ENCODE measurements at places on chromosomes 2 and 18.

DNA sequence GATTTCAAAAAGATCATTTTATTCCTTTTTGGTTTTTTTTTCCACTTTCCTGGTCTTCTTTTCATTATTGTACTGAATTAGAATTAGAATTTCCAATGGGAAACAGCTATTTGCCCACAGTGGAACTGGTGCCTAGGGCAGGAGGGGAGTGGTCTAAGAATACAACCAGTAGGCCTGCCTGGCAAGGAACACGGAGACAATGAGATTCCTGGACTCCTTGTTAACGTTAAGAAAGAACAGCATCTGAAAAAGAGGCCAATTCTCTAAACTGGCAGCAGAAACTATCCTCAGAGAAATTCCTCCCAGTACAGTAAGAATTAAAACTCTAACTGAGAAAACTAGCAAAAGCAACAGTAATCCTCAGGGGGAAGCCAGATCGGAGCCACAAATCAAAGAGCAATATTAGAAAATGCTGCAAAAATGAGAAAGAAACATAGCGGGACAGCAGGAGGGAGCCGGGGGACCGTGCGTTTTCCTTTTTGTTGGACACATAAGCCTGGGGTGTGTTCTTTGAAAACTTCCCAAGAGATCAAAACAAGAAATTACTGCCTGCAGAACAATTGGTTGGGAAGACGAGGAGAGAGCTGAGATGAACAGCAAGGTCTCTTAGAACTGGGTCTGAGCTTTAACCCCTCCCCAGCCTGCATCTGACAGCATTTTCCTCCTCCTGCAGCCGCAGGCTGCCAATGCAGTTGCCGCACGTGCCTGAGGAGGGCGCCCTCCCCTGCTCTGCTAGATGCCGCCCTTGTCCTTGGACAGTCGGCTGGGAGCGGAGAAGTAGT, 776.0 kb downstream of the TSN start:
- DNase-seq = no peak

GRCh38 chr2:240877460-240878340, 9.1 kb downstream of the AGXT start:
- no peak for DNase-seq

DNA sequence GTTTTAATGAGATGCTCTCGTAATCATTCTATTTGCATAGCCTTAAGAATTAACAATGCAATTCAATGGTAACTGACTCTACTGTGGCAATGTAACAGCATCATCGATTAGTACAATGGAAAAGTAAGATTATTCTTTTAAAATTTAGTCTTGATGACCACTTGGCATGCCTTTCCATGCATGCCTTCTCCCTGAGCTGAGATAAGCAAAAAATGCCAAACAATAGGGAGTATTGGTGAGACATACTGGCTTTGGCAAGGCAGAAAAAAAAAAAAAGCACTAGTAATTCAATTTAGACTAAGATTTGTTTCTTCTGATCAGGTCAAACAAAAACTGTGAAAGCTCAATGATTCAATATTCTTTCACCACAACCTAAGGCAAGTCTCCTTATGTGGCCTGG, 110.8 kb upstream of the TRIB2 start:
- no peak for DNase-seq

DNA sequence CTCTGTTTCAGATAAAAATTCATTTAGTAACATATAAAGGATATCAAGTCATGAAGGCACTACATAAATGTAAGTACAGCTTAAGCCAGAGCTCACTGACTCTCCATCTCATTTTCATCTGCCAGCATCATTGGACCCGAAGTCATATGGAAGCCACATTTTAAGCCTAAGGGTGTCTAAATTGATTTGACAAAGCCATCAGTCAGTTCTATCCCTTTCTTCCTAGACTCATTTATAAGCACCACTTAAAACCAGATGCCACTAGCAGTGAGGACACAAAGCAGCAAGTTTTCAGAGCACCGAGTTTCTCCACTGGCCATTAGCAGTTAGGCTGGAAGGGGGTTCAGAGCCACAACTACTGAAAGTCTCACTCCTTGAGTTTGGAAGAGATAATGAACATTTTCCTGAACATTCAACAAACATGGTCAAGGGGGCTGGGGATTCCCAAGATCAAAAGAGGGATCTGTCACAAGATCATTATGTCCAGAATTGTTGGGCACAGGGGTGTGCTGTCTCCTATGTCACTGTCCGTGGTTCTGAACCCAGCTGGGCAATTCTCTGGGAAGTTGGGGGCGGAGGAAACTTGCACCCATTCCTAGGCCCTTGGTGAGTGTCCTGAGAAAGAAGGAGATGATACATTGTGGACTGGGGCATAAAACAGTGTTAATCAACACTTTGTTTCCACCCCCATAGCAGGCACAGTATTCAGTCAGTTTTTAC, 158.5 kb upstream of the LMAN1 start:
- no peak for DNase-seq

DNA sequence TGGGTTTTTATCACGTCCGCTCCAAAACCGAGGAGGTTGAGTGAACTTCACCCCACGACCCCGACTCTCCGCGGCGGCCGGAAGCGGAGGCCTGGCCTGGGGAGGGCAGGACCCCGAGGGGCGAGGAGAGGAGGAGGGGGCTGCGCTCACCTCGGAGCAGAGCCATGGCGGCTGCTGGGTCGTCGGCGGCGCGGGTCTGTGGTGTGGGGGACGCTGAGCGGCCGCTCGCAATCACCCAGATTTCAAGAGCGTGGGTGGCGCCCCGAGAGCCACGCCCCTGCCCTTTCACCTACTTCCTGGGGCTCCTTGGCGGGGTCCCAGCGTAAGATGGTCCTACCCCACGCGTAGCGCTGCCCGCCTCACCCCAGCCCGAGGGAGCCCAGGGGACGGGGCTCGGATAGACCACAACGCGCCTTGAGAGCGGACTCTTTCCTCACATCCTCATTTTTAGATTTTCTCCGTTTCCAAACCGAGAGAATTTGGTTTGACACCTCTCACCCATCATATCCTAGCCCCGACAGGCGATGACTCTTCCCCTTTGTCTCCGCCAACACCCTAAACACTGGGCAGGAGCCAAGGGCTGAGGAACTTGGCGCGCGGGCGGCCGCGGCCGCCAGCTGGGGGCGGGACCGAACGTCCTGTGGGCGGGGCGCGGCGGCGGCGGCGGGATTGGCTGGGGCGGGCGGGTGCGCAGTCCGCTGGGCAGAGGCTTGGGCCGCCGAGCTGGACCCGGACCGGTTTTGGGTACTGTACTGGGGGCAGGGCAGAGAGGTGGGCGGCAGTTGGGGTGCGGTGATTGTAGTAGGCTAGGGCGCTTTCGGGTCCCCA, at the start of gene ACAA2:
Gene ACAA2, minus strand, starts transcription at position 215 of the 828 bp plus-strand sequence. Its CDS starts 49 bp downstream, at position 166.
- peak; percentile 80 for DNase-seq

GRCh38 chr2:164842624-164842966, 972 bp upstream of the COBLL1 start:
- DNase-seq = no peak

DNA sequence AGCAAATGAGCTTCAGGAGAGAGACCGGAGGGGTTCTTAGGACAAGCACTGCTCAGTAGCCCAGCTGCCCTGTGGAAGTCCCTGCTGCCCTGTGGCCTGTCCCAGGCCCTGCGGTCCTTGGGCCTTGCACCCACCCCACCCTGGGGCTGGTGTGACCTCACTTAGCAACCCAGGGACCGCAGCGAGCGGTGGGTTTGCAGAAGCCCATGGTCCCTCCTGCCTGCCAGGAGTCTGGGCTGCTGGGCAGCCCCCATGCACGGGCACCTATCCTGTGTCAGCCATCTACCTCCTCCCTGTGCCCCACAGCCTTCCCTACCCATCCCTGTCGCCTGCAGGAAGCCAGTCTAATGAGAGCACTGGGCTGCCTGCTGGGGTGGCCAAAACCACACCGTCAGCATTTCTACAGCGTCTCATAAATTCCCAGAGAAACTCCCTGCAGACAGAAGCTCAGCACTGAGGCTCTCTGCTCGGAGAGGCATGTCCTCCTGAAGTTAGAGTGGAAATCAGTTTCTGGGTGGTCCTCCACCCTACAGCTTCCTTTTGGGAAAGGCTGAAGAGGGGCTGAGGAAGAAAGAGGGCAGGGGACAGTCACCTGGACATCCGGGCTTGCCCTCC, 231.1 kb upstream of the HS6ST1 start:
- DNase-seq = no peak

DNA sequence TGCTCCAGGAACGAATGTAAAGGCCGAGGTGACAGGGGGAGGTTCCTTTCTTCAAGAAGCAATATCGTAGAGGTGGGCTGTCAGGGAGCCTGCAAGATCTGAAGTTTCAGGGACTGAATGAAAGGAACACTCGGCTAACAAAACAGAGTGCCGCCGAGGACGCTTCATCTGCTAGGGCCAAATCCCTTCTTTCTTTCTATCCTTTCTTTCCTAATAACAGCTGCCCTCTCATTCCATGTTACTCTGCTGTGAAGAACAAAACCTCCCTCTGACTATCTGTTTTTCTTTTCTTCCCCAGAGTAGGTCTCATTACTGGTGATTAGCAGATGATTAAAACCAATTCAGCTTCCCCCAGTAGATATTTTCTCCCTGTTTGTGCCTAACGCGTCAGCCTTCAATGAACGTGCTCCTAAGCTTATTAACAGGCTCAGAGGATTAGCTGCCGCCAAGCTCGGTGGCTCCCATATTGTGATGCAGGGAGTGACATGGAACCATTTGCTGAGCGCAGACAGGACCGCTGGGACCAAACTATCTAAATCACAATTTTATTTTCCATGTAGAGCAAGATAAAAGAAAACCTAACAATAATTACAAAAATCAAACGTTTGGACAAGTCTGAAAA, 414.6 kb downstream of the TMEM182 start:
- no peak for DNase-seq

DNA sequence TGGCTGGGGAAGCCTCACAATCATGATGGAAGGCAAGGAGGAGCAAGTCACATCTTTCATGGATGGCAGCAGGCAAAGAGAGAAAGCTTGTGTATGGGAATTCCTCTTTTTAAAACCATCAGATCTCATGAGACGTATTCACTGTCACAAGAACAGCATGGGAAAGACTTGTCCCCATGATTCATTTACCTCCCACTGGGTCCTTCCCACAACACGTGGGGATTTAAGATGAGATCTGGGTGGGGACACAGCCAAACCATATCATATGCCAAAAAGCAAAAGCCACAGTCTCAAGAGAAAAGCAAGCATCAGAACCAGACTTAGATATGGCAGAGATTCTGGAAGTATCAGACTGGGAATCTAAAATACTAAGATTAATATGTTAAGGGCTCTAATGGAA, 30.0 kb upstream of the SCRN3 start:
- DNase-seq = no peak

GRCh38 chr2:147712051-147712450, 132.8 kb upstream of the ACVR2A start:
- DNase-seq = no peak

- DNase-seq = no peak
These were observed 29.0 kb downstream of the PHLPP1 start for GRCh38 chr18:62744076-62744968.

DNA sequence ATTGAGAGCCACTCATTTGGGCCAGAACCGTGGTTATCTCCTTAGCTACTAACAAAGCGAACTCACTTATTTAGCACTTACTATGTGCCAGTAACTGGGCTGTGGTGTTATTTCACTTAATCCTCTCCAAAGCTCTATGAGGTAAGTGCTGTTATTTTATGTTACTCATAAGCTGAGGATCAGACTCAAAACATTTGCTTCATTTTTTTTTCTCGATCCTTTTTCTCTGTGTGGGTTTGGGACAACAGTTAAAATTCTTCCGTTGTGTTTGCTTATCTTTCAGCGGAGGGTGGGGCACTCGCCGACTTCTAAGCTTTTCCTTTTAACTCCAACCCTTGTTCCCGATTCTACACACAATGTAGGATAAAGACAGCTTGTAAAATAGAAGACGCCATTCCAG, 52.8 kb downstream of the TMEM178A start:
- no peak for DNase-seq

DNA sequence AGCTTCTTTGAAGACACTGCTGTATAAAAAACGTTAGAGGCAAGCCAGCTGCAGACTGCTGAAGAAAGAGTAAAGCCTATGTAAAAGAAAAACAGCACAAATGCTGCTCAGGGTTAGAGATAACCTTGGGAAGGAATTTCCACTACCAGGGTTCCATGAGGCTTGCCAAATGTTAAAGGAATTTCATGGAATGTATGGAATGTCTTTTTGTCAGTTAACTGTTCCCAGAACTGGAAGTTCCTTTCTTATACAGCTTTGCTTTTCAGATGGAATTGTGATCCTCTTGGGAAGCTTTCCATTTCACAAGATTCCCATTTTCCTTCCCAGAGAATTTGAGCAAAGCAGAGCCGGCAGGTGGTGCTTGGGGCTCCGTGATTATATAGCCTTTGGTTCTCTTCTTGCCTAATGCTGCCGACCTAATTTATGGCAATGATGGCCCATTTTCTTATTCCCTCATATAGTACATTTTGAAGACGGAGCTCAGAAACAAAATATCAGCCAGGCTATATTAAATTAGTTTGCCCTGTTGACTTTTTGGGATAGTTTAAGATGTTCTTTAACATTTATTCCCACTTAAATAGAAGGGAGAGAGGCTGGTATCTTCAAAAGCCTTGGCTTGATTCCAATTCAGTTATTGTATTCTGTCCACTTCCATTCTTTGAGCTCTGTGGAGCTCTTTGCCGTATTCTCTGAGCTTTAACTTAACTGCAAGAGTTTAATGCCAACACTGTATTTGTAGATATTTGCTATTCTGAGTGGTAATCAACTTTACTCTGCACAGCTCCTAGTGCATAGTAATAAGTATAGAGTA, 162.3 kb downstream of the PHLPP1 start:
- DNase-seq = no peak

GRCh38 chr18:6219116-6219717, 195.5 kb downstream of the L3MBTL4 start:
- no peak for DNase-seq

DNA sequence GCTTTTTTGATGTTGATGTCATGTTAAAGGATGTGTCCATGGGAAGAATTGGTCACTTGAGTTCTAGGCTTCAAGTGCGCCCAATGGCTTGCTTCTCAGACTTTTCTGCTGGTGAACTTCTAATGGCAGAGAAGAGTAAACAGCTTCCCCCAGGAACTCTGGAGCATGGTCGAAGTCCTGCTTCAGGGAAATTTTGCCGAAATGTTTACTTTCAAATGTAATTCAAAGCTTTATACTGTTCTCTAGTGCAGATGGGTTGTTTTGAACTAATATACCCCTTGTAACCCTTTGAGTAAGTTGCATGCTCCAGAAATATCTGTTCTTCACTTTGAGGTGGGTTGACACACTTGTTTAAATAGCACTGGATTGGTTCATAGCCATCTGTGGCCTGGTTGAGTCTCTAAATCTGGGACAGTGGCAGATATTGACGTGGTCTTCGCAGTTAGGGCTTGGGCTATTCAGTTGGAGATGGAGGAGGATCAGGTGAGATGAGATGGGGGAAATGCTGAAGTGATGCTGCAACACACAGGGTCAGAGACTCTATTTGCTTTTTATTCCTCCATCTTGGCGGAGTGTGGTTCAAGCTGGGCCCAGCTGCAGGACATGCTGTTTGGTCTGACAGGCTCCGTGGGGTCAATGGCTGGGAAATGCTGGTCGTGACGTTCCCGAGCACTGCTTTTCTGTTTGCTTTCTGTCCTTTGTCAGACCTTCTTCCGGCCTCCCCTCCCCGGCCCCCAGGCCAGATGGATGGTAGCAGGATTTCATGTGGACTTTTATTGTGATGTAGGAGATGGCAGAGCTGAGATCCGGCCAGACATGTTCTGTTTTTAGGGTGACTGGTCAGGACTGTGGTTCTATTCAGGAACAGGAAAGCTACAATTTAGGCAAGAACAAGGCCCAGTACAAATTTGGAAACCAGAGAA, 35.9 kb downstream of the MYO1B start:
- no peak for DNase-seq

- DNase-seq = no peak
These were observed 23.2 kb upstream of the GREB1L start for GRCh38 chr18:21218862-21219261.
